ENCODE measurements at places on chromosomes 6 and 20.

GRCh38 chr6:53492860-53493634 lies 51.9 kb downstream of the GCLC start:
- peak; percentile 58 for DNase-seq

DNA sequence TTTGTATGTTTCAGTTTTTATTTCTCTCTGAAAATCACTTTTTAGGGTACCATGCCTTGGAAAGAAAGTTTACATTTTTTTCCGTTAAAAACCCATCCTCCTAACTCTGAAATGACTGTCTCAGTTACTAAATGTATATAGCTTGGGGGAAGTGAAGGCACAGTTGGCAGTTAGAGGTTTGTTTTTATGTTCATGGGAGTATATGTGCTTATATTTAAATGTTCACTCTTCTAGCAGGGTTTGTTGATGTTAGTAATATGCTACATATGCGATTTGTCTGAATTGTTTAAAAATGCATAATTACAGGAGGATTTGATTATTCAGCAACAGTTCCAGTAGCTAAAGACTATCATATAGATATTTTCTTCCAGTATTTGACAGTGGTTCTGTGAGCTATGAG lies 31.1 kb downstream of the CDKAL1 start:
- no peak for DNase-seq

DNA sequence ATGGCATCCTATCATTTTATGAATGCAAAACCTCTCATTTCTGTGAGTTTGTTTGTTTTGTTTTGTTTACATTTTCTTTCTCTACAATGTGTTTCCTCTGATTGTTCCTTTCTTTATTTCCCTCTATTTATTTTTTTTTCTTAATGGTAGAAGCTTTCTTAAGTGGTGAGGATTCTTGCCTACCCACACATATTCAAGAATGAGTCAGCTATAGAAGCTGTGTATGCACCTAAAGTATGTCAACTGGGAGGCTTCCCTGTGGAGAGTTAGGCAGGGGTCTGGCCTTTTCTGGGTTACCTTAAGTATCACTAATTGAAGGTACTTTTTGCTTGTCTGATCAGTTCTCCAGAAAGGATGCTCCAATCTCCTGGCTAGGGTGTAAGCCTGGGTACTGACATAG lies 354.0 kb downstream of the ESR1 start:
- no peak for DNase-seq

GRCh38 chr6:72551470-72551869 lies 70.4 kb upstream of the KCNQ5 start:
- DNase-seq, result no peak

GRCh38 chr6:137390334-137390733 lies 103.9 kb downstream of the OLIG3 start:
- DNase-seq, result no peak

- no peak for DNase-seq
Observed at GRCh38 chr20:31948008-31948407, 3.8 kb downstream of the PDRG1 start.

- no peak for DNase-seq
Observed at GRCh38 chr6:105170059-105170458, 9.8 kb downstream of the POPDC3 start.

- no peak for DNase-seq
Observed at GRCh38 chr20:11492386-11492785, 425.3 kb upstream of the BTBD3 start.

GRCh38 chr20:36629719-36630681 lies 16.0 kb downstream of the SLA2 start:
- DNase-seq, result no peak

DNA sequence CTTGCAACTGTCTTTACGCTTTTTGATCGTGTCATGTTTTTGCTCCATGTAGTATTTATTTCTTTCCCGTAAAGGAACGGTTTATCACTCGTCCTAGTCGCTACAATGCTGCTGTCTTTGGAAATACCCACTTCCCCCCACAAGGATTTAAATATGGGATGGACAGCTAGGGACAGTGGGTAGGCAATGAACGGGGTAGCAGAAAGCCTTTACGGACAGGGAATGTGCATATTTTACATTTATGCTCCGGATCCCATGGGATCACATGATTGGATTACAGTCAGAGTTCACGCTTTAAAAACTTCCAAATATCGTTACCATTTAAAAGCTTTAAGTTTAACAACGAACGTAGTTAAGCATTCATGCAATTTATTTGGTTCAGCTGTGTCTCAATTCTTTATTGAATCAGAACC lies 1.2 kb downstream of the HIVEP1 start:
- DNase-seq, result no peak

- no peak for DNase-seq
Observed at GRCh38 chr20:12453711-12454110, 536.0 kb downstream of the BTBD3 start.

GRCh38 chr20:16367948-16368560 lies 205.2 kb downstream of the KIF16B start:
- no peak for DNase-seq

DNA sequence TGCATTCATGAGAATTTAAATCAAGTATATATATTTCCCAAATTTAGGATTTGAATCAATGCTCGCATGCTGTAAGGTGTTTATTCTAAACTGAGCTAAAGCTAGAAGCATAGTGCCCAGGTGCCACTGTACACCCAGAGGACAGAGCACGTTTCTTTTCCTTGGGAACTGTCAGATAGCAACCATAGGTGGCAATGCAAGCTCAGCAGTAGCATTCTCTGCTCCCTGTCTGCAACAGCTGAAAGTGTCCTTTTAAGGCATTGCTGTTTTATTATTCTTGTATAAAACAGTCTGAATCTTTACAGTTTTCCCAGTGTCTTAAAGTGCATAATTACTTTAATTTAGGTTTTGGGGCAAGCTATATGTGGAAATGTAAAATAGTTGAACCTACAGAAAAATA lies 443.4 kb upstream of the MMS22L start:
- DNase-seq, result no peak

DNA sequence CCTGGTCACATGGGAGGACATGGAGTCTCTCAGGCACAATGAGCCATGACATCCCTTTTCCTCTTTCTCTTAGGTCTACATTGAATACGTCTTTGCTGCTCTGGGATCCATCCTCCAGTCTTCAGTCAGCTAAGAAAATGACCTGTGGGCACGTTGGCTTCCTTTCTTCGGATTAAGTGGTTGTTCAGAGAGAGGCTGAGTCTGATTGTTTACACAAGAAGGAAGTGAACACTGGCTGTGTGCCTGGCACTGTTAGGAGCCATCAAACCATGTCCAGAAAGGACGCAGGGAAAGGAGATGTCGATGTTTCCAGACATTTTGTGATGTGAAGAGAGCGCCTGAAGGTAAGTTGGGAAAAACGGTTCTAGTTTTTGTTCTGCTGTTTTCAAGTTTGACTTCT lies 309.9 kb upstream of the CDYL start:
- DNase-seq, result no peak

DNA sequence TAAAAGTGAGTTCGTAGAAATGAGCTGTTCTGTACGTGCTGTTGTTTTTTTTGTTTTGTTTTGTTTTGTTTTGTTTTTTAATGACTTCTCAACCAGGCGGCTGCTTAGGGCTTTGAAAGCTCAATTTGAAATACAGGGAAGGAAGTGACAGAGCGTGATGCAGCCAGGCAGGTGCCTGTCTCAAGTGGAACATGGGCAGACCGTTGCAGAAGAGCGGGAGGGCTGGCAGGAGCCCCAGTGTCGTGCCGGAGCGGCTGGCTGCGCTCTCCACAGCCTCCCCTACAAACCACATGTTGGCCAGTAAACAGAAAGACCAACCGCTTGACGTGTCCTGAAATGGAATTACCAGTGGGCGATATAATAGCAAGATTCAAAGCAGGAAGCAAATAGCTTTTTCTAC lies 164.9 kb upstream of the RREB1 start:
- DNase-seq, result peak; percentile 82

Data from AG08395 (cell line).